ENCODE measurements at places on chromosomes 13 and 19.

DNA sequence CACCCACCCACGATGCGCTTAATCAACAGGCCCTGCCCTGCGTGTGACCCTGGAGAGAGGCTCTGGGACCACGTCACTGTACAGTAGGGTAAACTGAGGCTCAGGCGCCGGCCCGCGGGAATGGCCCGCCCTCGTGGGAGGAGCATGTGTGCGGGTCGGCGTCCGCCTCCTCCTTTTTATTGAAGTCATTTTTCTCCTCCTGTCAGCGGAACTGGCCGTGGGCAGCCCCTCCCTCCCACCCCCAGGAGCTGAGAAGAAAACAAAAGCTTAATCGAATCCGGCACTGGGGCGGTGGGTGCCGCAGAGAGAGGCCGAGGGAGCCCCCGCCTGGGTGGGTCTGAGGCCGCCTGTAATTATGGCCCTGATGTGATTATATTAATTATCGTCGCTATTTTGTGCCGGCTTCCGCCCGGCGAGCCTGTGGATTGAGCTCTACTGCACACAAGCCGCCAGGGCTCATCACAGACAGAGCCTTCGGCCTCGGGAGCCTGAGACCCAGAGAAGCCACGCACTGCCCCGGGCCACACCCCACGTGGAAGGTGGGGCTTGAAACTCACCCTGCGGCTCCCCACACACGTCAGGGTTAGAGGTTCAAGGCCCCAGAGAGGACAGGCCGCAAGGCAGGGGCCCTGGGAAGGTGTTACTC lies 7.0 kb downstream of the C2CD4C start:
- no peak for DNase-seq

DNA sequence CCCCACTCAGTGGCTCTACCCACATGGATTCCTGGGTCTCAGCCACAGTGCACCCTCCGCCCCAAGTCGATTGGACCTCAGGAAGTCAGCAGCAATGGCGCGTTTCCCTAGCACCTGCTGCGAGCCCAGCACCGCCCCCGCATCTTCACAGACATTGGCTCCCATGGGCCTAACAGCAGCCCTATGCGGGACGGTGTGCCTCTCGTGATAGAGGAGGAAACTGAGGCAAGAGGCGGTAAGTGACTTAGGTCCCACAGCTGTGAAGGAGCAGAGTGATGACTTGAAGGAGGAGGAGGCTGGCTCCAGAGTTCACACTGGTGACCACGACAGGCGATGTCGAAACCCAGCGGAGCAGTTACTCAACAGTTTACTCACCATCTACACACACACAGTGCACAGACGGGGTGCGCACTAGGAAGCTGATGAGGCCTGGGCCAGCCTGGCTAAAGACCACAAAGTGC lies 104.5 kb upstream of the SOX1 start:
- DNase-seq, result no peak

- DNase-seq, result no peak
Measured at GRCh38 chr13:42355092-42355485, 83.1 kb downstream of the AKAP11 start.

GRCh38 chr19:10259162-10259905 lies 7.3 kb downstream of the MRPL4 start:
- peak; percentile 83 for DNase-seq

DNA sequence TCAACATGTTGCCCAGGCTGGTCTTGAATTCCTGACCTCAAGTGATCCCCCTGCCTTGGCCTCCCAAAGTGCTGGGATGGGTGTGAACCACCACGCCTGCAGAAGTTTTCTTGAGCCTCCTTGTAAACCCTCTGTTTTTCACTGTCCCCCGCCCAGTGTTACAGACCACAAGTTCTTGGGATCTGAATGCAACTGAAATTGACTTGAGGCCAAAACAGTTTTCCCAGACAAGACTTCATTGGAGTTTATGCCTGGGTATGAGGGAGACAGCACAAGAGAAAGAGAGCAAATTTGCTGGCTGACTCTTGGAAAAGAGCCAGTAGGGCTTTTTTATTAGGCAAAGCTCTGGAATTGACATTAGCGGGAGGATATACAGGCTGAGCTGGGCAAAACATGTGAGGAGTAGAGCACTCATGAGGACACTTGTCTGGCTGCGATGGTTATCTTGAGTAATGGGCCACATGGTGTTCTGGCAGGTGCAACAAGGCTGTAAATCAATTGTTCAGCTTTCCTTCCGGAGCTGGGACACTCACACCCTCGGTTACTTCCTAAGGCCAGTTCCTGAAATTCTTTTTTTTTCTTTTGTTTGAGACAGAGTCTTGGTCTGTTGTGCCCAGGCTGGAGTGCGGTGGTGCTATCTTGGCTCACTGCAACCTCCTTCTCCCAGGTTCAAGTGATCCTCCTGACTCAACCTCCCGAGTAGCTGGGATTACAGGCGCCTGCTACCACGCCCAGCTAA lies 12.7 kb upstream of the HNRNPL start:
- DNase-seq, result no peak

GRCh38 chr19:29318581-29318980 lies 105.6 kb upstream of the UQCRFS1 start:
- no peak for DNase-seq

DNA sequence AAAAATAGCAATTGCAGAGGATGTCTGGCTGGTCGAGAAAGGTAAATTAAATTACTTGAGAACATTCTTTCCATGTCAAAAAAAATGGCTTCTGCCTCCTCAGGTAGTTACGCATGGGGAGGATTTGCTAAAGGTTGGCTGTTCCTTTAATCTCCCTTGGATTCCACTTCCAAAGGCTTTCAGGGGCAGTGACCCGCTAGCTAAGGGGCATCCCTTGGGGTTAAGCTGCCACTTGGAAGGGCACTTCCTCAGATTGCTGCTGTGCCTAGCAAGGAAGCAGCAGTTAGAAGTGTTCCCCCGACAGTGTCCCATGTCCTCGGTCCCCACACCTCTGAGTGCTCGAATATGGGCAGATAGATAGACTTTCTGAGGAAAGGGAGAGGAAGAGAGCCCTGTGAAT lies 108.5 kb downstream of the RGCC start:
- no peak for DNase-seq

- DNase-seq, result no peak
Measured at GRCh38 chr13:23901365-23901764, 4.1 kb upstream of the C1QTNF9B start.

DNA sequence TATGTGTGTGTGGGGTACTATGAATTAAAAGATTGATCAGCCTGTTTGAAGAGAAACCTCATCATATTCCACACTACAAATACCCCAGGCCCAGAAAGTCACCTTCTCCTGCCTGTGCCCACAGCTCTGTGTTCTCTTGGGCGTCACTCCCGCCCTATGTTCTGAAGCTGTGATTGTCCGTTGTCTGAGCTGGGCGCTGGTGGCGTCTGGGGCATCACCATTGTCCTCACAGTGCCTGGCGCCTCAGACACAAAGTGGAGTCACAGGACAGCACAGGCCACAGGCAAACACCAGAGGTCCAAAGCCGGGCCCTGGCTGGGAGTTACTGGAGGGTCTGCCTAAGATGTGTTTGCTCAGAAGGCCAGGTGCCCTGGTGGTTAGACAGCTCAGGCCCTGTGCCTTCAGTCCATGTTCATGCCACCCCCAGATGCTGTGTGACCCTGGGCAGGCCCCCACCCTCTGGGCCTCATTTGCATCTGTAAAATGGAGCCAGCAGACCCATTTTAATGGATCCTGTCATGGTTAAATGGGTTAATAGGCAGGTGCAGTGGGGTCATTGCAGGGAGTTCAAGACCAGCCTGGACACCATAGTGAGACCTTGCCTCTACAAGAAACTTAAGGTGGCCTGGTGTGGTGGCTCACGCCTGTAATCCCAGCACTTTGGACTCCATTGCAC lies 34.5 kb downstream of the DNM2 start:
- DNase-seq, result no peak

- no peak for DNase-seq
Measured at GRCh38 chr13:25899464-25899863, 152.4 kb downstream of the SHISA2 start.

DNA sequence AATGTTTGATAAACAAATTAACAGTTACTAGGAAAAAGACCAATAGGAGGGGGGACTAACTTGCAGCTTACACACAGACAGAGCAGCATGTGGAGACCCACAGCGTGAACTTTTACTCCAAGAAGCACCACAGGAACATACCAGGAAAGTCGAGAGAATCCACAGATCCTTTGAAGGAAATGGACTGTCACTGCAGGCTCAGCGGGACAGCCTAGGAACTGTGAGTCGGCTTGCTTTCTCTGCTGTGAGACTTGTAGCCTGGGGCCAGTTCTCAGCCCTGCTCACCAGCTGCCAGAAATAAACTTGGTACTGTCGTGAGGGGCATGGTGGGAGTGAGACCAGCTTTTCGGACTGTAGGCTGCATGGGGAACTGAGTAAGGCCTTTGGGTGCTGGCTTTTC lies 1211.5 kb downstream of the PCDH17 start:
- no peak for DNase-seq

DNA sequence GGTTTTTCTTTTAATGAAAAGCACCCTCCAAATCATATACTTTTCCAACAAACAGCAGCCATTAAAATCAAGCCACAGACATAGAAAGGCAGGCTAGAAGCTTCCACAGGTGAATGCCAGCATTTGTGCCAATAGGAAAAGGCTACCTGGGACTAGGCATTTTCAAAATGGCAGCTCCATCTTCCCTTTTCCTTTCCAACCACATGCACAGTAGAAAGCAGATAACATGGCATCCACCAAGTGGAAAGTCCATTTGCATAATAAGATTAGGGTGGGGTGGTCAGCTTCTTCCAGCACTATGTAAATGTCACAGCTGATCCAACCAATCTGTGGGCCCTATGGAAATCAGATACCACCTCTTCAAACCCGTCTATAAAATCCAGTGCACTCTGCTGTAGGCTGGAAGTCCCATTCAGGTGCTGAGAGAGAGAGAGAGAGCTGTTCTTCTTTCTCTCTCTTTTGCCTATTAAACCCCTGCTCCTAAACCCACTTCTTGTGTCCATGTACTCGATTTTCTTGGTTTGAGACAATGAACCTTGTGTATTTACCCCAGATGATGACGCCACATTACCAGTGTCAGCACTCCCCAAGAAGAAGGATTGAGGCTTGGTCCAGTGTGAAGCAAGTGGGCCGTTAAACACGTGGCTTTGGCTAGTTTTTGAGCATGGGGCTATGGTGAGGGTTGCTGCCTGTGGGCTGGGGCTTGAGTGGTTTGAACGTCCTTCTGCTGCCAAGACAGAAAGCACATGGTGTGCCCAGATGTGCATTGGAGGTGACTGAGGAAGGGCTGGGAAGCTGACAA lies 24.2 kb upstream of the IGFL1 start:
- no peak for DNase-seq
